ENCODE measurements at places on chromosomes 12 and 14.
A peak's percentile ranks its signal among the peaks of the same experiment; 100 is the strongest.

GRCh38 chr12:12941450-12942350 lies 10.3 kb downstream of the GPRC5D start:
- DNase-seq: no peak

DNA sequence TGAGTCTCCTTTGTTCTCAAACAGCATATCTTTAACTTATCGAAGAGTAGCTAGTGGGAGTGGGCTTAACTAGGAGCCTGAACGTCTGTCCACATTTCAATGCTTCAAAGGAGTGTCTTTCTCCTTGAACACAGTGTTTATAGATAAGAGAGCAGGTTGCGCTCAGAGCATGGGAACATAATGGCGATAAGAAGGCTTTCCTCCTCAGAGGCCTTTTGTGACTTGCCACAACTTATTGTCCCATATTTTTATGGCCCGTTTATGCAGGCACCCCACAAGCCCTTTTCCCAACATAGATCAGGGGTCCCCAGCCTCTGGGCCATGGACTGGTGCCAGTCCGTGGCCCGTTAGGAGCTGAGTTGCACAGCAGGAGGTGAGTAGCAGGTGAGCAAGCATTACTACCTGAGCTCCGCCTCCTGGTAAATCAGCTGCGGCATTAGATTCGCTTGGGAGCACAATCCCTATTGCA lies 2.6 kb upstream of the DDX47 start:
- DNase-seq: no peak

DNA sequence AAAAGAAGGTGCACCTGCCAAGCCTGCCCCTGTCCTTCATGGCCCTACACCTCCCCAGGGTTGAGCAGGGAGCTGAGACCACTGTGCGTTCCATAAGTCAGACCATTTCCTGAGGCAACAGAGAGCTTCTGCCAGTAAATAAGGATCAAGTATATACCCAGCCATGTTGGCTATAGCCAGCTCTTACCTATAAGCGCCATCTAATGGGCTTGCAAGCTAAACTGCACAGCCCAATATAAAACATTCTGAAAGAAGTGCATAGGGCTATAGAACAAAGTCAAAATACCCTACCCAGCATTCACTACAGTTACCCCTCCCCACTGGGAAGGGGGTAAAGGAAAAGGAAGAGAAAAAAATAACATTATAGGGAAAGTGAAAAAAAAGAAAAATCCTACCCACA lies 59.3 kb upstream of the SCAF11 start:
- DNase-seq: peak; percentile 18

- peak; percentile 42 for DNase-seq
These were observed 64.2 kb downstream of the PHETA1 start for GRCh38 chr12:111304642-111305071.

- no peak for DNase-seq
These were observed 212.2 kb downstream of the KIF26A start for GRCh38 chr14:104350463-104351185.

- DNase-seq: peak; percentile 35
These were observed 82.3 kb downstream of the DENND5B start for GRCh38 chr12:31508436-31509150.

Measured in ELR (cell line).